Glutamatergic neuron (in vitro differentiated cells): ENCODE measurements at places on chromosomes 6 and 20. TPM values are rescaled to one million over a fixed set of nuclear protein-coding genes. Genes with fewer than 3 reads are reported as not detected.

NOL4L gene
- 106 TPM for total RNA-seq

GRCh38 chr20:52047811-52048764 lies 143.5 kb downstream of the ZFP64 start:
- no peak for DNase-seq

SYCP2L gene
- total RNA-seq: 20.5 TPM

DNA sequence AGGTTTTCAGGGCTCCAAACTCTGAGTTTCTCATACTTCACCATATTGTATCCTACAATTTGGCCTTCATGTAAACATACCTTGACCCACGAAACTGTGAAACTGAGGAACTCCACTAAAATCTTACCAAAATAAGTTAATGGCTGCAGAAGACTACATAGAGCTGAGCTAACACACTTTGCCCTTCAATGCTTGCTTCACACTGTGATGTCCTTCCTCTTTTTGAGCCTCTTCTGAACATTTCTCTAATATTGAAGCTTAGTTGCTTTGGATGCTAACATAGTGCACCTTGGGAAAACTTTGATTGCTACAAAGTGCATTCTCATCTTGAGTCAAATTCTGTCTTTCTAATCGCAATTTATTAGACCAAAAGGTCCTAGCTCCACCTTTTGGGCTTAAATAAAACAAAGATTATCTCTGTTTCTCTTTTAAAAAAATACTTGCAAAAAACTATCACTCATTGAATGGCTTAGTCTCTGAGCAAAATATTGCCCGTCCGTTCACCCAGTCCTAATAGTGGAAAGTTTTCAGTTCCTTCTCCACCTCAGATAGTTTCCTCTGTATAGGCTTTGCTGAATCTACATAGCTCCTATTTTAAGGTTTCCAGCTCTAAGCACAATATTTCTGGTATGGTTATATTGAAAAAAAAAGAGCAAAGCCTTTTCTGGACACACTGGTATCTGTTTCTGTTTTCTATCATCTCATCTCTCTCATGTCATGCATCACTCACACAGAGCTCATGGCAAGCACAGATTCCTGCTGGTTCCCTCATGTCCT lies 494.6 kb downstream of the RFPL4B start:
- DNase-seq: no peak

FAM184A gene
- 20.0 TPM for total RNA-seq

- DNase-seq: no peak
Measured at GRCh38 chr6:31418251-31418650, 14.9 kb downstream of the MICA start.

GRCh38 chr20:59661621-59662020 lies 57.3 kb downstream of the PHACTR3 start:
- DNase-seq: no peak

DNA sequence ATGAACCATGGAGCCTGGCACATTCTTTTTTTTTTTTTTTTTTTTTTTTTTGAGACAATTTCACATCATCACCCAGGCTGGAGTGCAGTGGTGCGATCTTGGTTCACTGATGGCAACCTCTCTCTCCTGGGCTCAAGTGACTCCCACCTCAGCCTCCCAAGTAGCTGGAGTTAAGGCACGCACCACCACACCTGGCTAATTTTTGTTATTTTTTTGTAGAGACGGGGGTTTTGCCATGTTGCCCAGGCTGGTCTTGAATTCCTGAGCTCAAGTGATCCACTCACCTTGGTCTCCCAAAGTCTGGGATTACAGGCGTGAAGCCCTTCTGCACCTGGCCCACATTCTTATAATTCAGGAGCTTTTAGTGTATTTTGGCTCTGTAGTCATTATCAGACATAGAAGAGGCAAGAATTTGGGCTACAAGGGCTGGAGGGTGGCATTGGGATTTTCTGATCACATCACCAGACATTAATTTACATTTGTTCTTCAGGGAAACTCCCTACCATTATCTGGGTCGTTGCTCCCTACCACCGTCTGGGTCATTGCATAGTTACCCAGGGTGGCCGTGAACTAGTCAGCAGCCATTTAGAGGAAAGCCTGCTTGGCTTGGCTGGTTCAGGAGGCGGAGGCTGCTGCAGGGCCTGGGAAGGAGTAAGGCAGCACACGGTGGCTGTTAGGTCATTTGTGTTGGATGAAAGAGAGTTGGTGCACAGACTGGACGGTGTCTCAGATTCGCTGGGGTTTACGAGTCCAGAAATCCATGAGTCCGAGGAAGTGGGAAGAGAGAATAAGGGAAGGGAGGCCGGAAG lies 17.6 kb downstream of the ARID1B start:
- DNase-seq: no peak

DNA sequence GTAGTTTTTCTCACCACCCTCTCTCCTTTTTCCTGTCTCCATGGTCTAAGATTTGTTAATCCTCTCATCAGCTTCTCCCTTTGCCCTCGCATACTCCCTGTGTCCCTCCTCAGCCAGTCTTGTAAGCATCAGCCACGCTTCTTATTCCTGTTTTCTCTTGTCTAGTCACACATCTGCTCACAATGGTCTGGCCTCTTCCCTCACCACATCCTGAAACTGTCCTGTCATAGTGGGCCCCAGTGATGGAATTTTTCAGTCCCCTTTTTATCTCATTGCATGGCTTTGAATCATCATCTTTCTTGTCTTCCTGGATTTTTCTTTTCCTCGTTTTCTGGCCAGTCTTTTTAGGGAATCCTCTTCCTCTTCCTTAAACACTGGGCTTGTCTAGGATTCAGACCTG lies 57.2 kb downstream of the GFRA4 start:
- DNase-seq: no peak

GRCh38 chr6:24752917-24753492 lies 21.7 kb upstream of the GMNN start:
- no peak for DNase-seq

- DNase-seq: no peak
Measured at GRCh38 chr6:165638530-165638929, 24.5 kb downstream of the PDE10A start.

DNA sequence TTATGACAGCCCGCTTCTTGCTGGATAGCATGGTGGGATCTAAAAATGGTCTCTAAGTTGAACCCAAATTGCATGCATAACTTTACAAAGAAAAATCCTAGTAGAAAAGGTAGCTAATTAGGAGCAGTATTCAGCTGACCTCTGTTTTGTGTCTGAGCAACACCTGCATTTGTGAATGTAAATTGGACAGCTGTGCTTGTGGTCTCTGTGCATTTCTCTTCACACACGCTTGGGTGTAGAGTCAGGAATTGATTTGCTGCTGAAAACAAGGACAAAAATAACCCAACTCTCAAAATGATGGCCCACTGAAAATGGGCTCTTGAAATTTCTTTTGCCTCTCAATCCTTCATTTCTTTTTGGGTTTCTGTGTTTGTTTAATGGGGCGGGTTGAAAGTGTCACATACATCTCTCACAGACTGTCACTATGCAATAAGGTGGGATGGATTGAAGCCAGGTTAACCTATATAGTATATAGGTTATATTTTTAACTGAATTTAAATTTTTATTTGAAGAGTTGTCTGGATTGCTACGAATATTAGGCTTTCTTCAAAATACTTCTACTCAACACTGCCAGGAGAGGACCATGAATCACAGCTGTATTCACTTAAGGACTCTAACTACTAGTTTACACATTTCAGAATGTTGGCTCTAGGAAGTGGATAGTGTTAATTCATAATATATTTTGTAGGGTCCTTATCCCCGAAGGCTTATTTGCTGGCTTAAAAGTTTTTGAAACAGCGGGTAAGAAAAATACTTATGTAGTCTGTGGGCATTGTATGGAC lies 46.5 kb downstream of the SOBP start:
- DNase-seq: no peak

DNA sequence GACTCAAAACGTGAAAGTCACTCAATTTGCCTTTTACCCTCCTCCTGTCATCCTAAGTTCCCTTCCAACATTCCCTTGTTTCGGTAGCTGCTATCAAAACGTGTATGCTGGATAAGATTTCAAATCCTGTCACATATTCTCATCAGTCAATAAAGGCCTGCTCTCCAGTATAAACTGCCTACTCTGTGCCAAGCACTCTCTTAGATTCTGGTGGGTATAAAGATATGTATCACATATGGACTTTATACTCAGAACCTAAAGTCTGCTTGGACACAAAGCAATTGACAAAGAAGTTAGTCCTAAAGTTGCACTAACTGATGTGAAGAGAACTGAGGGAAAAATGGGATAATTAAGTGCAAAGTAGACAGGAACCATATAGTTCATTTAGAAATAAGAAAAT lies 476.6 kb upstream of the MARCKS start:
- DNase-seq: no peak

- no peak for DNase-seq
Measured at GRCh38 chr6:89035252-89036101, 45.1 kb upstream of the PNRC1 start.

GRCh38 chr6:5749651-5750215 lies 257.0 kb downstream of the NRN1 start:
- DNase-seq: no peak

DNA sequence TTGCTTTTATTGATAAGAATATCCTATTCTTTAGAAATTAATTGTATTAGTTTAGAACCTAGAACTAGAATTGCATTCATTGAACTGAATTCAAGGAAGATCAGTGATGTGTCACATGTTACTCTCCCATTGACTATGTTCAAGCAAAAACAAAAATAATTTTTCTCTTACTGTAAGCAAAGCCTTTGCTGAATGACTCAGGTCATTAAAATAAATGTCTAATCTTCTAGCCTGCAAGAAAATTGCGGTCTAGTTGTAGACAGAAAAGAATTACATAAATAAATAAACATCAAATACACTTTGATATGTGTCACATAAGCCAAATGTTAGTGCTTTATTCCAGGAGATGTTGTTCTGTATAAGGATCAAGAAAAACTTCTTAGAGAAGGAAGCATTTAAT lies 387.9 kb downstream of the ADGRB3 start:
- DNase-seq: no peak

DNA sequence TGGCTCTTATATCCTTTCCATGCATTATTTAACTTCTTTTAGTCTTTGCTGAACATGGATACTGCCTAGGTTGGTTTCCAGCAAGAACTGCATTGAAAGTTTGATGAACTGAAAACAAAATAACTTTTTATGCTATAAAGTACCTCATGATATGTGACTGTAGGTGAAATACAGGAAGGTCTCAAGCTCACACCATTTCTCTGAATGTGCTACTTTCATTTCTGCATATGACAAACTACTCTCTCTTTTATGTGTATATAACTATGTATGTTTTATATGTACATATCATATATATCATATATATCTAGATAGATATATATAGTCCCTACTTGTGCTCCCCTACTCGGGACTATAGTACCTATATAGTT lies 65.9 kb downstream of the AIG1 start:
- DNase-seq: no peak

DNA sequence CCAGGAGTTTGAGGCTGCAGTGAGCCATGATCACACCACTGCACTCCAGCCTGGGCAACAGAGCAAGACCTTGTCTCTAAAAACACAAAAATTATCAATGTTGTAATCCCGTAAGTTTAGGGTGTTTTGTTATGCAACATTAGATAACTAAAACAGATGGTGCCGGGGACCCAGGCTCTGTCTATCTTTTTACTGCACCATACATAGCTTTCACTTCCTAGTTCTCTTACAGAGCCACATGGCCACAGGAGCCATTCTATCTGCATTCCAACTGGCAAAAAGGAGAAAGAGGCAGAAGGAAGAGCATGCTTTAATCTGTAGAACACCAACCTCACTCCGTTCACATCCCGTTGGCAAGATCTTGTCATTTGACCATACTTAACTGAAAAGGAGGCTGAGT lies 5.4 kb upstream of the TCF15 start:
- DNase-seq: no peak

DNA sequence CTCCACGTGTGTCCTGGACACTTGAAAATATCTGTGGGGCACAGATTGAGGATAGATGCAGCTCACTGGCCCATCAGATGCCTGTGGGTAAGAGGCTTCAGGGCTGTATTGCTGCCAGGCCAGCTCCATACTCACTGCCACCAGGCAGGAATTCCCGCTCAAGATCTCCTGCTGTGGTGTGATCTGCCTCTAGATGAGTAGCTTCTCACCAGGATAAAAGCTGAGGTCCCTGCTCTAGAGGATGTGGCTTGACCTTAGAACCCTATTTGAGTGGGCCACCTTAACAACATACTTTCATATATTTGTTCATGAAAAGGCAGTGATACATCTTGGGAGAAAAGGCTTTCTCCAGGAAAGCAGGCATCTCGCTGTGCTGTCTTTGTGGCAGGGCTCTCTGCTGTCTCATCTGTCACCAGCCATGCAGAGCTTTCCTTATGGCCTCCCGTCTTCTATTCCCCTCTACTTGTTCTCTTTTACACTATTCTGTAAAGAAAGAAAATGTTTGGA lies 165.7 kb upstream of the RNF217 start:
- no peak for DNase-seq

LY6G6D gene
- not detected for total RNA-seq

SLC12A5 gene
- total RNA-seq: 10.4 TPM

GINS1 gene
- 5.3 TPM for total RNA-seq

- DNase-seq: no peak
Measured at GRCh38 chr6:47729457-47729856, 31.1 kb downstream of the ADGRF4 start.

GRCh38 chr6:40569162-40569910 lies 17.8 kb downstream of the LRFN2 start:
- no peak for DNase-seq

ENPP3 gene
- not detected for total RNA-seq

DNA sequence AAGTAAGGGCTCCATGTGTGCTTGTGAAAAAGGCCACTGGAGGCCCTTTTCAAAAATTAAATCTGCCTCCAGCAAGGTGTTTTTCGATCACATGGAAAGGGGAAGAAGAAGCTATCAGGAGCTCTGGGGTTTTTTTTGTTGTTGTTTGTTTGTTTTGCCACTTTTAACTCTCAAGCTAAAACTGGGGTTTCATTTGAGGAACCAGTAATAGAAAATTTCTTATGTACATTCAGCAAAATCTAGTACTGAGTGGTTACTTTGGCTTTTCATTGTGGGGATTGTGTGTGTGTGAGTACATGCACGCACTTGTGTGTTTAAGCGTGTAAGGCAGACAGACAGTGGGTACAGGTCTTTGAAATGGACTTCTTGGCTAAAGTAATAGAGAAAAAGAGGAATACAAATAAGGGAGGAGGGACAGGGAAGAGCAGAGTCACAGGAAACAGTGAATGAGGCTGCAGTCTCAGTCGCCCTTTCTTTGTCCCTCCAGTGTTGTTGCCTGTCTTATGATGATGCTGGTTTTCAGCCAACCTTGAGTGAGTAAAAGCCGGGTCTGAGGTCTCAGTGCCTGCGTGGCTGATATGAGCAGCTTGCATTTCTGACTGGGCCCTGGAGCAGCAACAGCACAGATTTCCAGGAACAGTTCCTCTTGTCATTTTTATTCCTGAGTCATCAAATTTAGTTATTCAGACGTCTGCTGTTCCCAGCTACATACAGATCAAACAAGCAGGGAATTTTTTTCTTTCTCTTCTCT lies 26.2 kb downstream of the SLC16A10 start:
- no peak for DNase-seq

RGS17 gene
- total RNA-seq: 11.5 TPM

ULBP1 gene
- 9.3 TPM for total RNA-seq
